GM10248 (cell line): ENCODE measurements at places on chromosomes 16 and 17.

GRCh38 chr16:57138281-57138935 lies 46.0 kb downstream of the CPNE2 start:
- no peak for DNase-seq

DNA sequence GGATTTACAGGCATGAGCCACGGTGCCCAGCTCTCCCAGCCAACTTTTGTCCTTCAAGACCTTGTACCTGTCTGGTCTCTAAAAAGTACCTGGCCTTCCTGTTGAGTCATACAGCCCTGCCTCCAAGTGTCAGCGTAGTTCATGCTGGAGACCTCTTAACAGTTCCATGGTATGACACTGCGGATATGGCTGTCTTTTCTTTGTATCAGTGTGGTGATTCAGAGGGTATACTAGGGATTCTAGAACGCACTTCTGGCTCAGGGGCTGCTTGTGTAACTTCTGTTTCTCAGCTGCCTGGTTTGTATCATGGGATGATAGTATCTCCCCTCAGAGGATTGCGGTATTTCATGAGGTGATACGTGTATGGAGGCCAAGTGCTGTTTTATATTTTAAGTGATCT lies 2.0 kb upstream of the TMEM11 start:
- DNase-seq, result no peak

DNA sequence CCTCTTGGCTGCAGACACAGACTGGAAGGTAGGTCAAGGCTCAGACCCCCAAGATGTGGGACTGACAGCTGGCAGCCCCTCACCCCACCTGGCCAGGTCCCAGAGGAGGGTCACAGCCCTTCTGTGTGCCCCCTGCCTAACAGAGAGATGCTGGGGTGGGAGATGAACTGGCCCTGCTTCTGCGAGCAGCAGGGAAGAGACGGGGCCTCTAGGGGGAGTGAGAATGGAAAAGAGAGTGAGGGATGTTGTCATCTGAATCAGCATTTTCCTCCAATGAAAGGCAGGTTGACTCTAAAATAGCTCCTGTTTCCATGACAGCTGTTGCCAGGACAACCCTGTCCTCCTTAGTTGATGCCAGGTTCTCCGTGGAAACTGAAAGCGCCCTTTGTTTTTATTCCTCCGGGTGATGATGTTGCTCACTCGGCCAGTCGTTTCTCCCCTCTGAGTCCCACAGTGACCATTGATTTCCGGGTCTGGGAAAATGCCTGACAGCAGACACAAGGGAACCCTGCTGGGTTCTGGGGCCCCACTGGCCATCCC lies 4.9 kb upstream of the NDRG4 start:
- peak; percentile 89 for DNase-seq

- peak; percentile 78 for DNase-seq
These were observed 193.6 kb downstream of the CCDC182 start for GRCh38 chr17:57551321-57552079.

DNA sequence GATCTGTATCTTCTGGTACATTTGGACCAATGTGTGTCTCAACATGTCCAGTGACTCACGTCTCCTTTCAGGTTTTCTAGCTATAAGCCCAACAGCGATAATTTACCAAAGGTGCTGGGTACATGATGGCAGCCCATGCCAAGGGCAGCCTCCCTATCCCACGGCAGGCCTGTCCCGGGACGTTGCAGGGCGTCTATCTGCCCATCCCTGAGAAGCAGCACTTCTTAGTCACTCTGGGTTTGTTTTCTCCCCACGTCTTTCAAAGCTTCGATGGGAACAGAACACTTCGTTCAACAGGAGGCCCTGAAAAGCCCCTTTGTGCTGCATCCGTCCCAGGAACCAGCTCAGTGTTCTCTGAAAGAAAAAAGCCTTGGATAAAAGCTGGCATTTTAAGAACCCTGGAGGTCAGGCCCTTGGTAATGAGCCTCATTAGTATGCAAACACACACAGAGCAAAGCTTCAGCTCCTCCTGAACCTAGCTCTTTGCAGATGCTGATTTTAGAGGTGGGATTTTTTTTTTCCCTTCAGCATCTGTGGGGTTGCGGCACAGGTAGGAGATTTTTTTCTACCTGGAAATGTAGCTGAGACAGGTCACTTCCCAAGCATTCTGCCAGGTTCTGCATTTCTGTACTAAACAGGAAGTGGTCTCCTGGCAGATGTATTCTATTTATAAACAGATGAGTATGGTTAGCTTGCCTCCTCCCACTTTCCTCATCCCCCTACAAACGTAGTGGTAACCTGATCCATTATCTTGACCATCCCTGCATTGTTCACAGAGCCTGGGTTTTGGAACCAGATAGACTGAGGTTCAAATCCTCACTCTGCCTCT lies 17.5 kb upstream of the MT4 start:
- DNase-seq, result no peak

DNA sequence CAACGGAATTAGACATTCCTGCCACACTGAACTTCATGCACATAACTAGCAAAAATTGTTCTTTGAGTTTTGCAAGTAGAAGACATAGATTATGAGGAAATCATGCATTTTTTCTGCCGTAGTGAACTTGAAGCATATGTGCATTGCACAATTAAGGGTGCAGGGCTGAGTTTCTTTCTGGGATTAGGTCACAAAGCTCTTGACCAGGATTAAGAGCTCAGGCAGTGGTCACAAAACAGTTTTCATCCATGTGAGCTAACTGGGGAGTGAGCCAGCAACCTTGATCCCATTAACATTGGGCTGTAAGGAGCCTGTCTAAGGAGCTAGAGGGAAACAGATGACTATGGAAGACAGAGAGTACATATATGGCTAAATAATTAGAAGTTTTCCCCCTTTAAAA lies 143.7 kb downstream of the PMP22 start:
- no peak for DNase-seq

- no peak for DNase-seq
These were observed 171.8 kb upstream of the FOXF1 start for GRCh38 chr16:86338403-86339115.

DNA sequence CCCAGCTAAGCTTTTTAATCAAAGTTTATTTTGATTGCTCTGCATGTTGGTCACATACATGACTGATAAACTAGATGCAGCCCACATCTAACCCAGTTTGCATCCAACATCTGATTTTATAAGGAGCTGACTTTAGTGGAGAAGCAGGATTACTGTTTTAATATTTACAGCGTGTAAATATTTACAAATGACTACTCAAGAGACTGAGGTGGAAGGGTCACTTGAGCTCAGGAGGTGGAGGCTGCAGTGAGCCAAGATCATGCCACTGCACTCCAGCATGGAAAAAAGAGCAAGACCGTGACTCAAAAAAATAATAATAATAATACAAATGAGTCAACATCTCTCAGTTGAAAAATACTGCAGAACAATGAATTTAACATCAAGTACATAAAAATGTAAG lies 50.8 kb downstream of the PARN start:
- no peak for DNase-seq

DNA sequence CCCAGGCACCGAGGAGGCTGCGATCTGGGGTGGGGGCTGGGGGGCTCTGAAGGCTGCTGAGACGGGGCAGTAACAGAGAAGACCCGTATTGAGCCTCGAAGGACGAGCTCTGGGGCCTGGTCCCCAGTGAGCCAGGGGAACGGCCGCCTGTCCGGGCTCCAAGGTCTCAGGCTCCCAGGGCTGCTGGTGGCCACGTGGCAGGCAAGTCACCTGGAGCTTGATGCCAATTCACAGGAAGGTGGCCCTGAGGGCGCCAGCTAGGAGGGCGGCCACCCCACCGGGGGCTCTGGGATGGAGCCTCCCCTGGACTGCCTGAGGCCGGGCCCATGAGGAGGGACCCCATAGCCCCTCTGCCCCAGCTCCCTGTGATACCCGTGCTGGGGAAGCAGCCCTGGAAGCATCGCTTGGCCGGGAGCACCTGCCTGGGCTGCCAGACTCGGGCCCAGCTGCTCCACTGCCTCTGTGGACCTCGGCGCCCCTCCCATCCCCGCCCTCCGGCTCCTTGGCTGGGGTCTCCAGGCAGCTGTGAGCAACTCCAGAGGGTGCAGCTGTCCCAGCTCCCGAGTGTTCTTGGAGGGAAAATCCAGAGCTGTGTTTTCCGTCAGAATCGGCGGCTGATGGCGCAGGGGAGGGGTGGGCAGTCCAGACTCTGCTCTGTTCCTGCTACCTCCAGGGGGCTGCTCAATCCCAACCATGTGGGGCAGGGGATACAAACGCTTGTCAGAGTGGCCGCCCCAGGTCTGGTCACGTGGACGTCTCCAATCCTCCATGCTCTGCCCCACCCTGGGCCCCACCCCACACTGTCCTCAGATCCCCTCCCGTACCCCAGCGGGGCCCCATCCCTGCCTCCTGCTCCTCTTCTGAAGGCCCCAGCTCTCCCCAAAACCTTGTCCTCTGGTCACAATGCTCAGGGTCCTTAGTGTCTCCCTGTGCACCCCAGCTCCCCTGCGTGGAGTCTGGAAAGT lies 67.2 kb upstream of the GNG13 start:
- DNase-seq, result no peak

GRCh38 chr17:10618202-10618635 lies 38.9 kb downstream of the MYH3 start:
- DNase-seq, result peak; percentile 80

GRCh38 chr16:80369138-80369958 lies 171.4 kb upstream of the DYNLRB2 start:
- no peak for DNase-seq

- peak; percentile 53 for DNase-seq
These were observed 2.3 kb downstream of the ENPP7 start for GRCh38 chr17:79732804-79733691.

DNA sequence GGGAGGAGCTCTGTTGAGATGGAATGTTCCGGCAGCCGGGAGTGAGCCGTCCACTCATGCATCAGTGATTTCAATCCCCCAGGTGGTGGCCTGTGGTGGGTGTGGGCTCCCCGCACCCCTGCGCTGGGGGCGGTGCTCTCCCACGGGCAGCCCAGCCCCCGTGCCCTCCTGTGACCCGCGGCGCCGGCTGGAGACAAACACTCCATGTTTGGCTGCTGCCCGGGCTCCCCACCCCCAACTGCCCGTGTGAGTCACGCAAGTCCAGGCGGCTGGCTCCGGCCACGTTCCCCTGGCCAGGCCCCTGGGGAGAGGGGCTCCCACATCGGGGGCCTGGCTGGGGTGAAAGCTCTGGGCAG lies 29.4 kb downstream of the CACNA1H start:
- DNase-seq, result no peak

DNA sequence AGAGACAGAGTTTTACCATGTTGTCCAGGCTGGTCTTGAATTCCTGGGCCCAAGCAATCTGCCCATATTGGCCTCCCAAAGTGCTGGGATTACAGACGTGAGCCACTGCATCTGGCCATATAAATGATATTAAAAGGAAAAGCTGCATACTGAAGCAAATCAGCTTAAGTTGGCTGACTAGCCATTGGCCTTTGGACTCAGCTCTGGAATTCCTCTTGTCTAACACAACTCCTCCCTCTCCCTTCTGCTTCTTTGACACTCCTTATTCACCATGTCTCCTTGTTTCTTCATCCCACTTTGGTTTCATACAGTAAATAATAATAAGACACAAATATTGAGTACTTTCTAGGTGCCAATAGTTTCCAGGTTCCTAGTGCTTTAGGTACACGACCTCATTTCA lies 7.5 kb downstream of the KRT12 start:
- DNase-seq, result no peak

DNA sequence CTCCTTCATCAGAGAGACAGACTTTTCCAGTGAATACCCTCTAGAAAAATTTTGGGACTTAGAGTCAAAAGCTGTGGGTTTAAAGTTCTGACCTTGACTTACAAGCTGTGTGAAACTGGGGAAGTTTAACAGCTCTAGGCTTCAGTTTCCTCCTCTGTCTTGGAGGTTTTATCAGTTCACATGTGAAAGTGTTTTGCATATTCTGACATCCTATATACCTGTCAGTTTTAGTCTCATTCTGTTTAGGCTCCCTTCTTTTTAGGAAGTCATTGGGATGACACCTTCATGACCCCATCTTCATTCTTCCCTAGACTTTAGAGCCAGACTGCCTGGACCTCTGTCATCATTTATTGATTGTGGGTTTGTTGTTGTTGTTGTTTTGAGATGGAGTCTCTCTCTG lies 44.4 kb downstream of the YPEL2 start:
- DNase-seq, result peak; percentile 50

DNA sequence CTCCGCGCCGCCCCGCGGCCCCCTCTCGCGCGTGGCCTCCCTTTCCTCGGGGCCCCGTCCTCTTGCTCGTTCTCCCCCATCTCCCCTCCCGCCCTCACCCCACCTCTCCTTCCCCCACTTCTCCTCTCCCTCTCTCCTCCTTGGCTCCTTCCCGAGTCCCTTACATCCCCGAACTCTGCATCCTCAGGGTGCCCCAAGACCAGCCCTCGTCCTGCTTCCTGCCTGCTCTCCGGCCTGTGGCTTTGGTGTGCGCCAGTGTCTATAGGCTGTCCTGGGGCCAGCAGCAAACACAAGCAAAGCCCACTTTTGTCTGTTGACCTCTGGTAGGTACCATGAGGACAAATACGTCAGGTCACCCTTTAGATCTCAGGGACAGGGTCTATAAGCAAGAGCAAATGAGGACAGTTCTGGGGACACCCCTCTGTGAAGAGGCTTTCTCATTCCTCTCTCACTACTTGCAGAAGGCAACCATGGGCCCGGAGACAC lies 284 bp upstream of the COPZ2 start:
- no peak for DNase-seq
